ENCODE measurements at places on chromosomes 11 and 22.

DNA sequence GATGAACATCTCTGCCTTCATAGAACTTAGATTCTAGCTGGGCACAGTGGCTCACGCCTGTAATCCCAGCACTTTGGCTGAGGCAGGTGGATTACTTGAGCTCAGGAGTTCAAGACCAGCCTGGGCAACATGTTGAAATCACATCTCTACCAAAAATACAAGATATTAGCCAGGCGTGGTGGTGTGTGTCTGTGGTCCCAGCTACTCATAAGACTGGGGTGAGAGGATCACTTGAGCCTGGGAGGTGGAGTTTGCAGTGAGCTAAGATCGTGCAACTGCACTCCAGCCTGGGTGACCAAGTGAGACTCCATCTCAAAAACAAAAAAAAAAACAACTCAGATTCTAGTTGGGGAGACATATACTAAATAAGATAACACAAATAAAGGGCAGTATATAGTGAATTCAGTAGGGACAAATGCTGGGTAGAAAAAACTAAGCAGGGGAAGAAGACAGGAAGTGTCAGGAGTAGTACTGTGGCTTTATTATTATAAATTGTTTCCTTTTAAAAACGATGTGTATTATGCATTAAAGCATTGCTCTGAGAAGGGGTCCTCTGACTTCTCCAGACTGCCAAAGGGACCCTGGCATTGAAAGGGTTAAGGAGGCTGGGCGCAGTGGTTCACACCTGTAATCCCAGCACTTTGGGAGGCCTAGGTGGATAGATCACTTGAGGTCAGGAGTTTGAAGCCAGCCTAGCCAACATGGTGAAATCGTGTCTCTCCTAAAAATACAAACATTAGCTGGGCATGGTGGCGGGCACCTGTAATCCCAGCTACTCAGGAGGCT, 46.7 kb downstream of the PACS1 start:
- DNase-seq = no peak

DNA sequence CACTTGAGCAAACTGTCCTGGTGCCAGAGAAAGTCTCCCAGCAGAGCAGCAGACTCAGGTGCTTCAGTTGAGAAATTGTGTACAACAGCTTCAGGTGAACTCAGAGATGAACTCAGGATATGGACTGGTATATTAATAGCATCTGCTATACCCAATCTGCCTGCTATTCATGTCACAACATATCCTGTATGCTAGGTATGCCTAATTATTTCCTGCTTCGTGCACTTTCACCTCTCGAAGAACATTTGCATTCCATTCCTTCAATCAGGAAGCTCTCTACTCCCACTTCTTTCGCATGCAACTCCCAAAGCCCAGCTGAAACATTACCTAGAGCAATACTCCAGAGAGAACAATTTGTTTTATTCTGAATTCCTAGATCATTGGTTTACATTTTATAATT, 207.7 kb downstream of the KCNA4 start:
- no peak for DNase-seq

DNA sequence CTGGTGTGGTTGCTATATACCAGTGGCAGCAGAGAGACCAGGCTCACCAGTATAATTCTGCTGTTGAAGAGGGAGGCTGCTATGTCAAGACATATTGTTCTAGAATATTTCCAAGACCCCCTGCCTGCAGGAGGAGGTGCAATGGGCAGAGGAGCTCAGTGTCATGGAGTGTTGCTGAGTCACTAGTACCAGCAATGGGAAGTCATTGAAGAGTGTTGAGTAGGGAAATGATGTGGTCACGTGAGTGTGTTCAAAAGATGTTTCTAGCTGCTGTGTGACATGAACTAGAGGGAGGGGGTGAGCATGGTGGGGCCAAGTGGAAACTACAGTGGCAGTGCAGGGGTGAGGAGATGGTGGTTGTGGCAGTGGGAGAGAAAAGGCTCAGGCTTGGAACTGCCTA, 76.3 kb upstream of the BIRC3 start:
- no peak for DNase-seq

GRCh38 chr11:133305208-133305956, 226.9 kb downstream of the OPCML start:
- no peak for DNase-seq

- no peak for DNase-seq
These were observed 552.8 kb downstream of the BRD1 start for GRCh38 chr22:49274754-49275380.

GRCh38 chr22:45064313-45065278, 54.8 kb upstream of the PHF21B start:
- DNase-seq = no peak

DNA sequence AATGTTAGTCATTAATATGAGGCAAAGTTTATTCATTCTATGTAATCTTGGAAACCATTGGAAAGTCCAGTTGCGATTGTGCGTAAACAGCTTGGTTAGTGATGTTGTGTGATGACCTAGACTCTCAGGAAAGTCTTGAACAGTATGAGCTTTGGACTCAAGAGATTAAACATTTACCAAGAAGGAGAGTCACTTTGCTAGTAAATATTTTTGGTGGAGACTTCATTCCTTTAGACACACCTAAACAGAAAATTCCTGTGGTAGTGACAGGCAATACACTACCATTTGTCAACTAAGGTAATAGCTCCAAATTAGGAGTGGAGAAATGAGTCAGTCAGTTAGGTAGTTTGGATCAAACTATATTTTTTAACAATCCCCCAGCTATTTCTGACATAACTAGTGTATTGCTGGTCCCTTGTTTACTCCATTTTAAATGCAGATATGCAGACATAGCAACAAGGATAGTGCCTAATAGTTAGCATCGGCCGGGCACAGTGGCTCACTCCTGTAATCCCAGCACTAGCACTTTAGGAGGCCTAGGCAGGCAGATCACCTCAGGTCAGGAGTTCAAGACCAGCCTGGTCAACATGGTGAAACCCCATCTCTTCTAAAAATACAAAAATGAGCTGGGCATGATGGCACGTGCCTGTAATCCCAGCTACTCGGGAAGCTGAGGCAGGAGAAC, 89.3 kb downstream of the ARHGAP42 start:
- DNase-seq = no peak

GRCh38 chr11:113204280-113204679, 110.1 kb upstream of the TTC12 start:
- DNase-seq = no peak

GRCh38 chr11:116690611-116691010, 82.2 kb downstream of the BUD13 start:
- DNase-seq = no peak

DNA sequence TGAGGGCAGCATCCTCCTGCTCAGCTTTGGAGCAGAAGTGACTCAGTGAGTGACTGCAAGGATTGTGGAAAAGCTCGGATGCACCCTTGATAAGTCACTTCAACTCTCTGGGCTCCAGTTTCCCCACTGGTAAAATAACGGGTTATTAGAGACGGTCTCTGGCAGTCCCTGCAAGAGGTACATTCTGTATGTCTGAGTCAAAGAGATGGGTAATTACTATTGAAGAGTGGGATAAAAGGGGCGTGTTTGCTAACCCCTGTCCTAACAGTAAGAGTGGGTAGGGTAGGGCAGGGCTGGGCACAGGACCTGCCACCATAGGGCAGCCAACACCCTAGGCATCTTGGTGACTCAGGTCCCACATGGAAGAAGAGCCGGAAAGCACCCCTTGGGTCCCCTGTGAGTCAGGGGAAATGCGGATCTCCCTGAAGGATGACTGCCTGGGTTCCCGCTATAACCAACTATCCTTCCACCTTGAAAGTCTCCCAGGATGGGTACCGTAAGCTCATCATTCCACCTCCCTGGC, 7.3 kb upstream of the AHNAK start:
- no peak for DNase-seq

GRCh38 chr11:79244241-79244772, 196.5 kb downstream of the TENM4 start:
- DNase-seq = no peak

DNA sequence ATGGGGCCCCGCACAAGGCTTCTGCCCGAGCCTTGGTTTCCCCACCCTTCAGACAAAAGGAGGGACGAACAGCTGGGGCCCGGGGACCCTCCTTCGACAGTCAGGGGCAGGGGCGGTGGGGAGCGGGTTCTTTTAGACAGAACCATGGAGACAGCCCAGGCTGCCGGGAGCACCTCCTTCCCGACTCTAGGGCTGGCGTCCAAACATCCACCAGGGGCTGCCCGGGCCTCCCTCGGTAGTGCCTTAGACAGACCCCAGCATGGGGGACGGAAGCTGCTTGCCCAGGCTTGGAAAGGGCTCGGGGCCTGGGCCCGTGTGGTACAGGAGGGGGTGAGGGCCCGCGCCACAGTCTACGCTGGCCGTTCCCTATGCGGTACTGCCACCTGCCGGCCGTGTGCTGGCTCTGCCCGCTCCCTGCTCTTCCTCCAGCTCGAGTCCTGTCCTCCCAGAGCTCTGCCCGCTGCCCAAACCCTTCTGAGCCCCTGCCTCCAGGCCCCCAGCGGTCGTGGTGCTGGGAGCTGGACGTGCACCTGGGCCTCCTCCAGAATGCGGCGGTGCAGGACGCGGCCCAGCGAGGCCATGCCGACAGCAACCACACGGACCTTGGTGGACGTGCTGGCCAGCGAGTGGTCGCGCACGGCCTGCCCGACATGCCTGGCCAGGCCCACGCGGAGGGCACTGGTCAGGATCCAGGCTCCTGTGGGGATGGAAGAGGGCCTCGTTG, 20.1 kb downstream of the TSSC4 start:
- no peak for DNase-seq

DNA sequence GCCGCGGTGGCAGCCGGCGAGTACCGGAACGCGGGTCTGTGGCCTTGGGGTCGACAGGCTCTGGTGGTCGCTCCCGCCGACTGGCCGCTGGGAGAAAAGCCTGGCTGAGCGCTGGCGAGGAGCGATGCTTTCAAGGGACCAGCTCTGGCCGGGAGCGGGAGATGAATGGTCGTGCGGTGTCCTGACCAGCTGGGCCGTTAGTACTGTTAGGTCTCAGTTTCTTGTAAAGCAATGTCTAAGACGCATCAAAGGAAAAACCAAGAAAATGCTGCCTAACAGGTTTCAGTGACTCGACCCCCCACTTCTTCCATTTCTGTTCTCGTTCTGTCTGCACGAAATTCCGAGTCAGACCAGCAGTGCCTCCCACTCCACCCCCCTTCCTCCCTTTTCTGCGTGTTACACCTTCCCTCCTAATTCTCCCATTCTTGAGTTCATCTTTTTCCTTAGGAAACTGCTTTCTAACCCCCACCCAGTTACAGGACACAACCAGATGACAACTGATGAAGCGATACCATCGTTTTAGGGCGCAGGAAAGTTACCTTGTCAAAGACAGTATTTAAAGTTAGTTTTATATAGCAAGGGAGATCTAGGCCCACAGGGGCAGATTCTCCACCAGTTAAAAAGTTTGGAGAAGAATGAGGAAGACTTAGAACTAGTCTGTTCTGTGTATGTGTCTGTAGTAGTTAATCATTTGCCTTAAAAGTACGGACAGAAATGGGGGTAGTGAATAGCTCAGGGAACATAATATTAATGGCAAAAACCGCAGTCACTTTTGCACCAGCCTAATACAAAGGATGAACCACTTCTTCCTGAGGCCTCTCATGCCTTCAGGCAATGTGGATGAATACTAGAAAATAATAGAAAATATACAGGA, 1.0 kb downstream of the CUL5 start:
- DNase-seq = no peak

GRCh38 chr22:37312549-37313183, 30.4 kb downstream of the CYTH4 start:
- DNase-seq = no peak

- DNase-seq = no peak
These were observed 16.9 kb downstream of the MS4A6A start for GRCh38 chr11:60165951-60166350.

GRCh38 chr11:118928870-118929500, 3.3 kb upstream of the BCL9L start:
- DNase-seq = no peak

GRCh38 chr11:115924744-115925567, 420.7 kb upstream of the CADM1 start:
- DNase-seq = no peak

DNA sequence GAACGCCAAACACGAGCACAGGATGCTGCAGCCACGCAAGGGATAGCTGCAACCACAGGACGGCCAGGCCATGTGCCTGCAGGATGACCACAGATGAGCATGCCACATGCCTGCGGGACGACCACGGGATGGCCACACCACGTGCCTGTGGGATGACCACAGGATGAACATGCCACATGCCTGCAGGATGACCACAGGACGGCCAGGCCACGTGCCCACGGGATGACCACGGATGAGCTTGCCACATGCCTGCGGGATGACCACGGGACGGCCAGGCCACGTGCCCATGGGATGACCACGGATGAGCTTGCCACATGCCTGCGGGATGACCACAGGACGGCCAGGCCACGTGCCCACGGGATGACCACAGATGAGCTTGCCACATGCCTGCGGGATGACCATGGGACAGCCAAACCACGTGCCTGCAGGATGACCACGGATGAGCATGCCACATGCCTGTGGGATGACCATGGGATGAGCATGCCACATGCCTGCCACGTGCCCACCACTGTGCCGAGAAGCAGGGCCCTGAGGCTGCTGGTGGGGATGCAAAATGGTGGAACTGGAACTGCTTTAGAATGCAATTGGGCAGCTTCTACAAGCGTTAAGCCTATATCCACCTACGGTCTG, 12.8 kb upstream of the MOB2 start:
- no peak for DNase-seq

- DNase-seq = no peak
These were observed 908.8 kb downstream of the OPCML start for GRCh38 chr11:132623511-132623910.

DNA sequence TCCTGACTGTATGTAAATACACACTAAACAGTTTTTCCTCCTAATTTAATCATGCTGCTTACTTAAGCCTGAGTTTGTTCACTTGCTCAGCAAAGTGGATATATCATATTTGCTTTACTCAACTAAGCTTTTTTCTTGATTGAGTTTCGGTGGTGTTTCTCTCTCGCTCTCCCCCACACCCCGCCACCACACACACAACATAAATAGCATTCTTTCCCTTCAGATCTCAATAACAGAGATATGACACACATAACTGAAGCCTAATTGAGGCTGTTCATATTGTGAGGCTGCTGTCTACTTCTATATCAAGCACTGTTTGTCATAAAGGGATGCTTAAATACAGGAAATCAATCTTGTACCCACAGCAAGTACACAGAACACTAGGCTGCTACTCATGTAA, 364.9 kb downstream of the FAT3 start:
- DNase-seq = no peak

- no peak for DNase-seq
These were observed 34.1 kb downstream of the SBF1 start for GRCh38 chr22:50440544-50441249.

- DNase-seq = no peak
These were observed 2.4 kb downstream of the VPS37C start for GRCh38 chr11:61158691-61159381.
